ENCODE measurements at places on chromosomes 16 and 17.
A peak's percentile ranks its signal among the peaks of the same experiment; 100 is the strongest.

- DNase-seq: no peak
Observed at GRCh38 chr16:21613361-21613760, 14.0 kb downstream of the METTL9 start.

GRCh38 chr17:48636177-48637018 is 10.2 kb upstream of the HOXB9 start:
- DNase-seq: peak; percentile 34

DNA sequence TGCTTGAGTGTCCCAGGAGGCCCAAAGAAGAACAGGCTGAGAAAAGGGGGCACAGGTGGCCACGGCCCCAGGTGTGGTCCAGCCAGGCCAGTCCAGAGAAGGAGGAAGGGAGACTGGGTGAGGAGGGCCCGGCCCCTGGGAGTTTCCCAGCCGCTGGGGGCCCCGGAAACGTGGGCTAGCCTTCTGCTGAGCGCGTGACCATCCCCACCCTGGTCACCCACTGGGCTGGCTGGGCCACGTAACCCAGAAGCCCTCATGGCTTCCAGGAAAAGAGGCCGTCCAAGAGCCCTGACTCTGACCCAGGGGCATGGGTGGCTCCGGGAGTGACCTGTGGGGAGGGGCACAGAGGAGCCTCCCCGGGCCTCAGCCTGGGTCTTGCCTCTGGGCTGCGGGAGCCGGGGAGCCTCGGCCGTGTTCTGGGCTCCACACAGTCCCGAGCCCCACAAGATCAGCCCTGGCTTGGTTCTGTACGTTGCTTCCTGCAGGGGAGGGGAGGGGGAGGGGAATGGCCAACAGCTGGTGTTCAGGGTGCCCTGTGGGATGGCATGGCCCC is 29.8 kb upstream of the ACSF3 start:
- DNase-seq: no peak

DNA sequence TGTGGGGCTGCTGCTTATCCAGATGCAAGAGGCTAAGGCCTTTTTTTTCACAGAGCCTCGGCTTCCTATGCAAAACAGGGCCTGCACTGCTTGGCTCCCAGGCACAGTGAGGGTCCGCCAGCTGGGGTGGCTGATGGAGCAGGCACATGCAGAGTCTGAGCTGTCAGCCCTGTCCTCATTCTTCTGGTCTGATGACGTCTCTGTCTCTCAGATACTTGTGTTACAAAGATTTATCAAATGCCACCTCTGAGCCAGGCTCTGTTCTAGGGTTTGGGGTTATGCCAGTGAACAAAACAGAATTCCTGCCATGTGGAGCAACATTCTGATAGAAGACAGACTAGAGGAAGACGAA is 4.8 kb downstream of the RNF40 start:
- no peak for DNase-seq

DNA sequence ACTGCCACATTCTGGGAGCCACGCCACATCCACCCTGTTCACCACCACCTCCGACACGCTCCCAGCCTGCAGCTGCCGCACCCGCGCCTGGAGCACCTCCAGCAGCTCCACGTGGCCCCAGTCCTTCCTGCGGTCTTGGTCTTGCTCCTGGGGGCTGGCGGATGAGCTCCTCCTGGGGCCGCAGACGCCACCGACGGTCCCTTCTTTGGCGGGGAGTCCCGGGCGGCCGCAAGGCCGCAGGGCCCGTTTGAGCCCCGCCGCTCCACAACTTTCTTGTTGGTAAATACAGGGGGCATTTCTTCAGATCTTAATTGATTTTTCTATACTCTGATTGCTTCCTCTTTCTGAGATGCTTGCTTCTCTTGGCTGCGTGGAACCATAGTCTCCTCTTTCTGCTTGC is 75.3 kb upstream of the MED13 start:
- DNase-seq: no peak

GRCh38 chr17:65774787-65775186 is 213.3 kb upstream of the AXIN2 start:
- DNase-seq: no peak

DNA sequence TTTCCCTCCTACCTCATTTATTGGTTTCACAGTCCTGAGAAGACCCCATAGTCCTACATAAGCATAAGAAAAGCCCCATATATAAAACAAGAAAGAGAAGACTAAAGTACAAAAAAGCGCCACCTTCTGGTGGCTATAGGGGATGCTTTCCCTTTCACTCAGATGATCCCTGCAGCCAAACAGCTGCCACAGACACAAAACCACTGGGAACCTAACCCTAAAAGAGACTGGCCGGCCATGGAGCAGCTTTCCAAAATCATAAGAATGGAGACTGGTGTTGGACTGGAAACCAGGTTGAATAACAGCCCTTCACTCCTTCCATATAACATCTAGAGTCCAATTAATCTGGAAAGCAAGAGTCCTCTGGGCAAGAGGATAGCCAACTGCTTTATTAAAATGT is 11.4 kb downstream of the DYNC1LI2 start:
- no peak for DNase-seq

DNA sequence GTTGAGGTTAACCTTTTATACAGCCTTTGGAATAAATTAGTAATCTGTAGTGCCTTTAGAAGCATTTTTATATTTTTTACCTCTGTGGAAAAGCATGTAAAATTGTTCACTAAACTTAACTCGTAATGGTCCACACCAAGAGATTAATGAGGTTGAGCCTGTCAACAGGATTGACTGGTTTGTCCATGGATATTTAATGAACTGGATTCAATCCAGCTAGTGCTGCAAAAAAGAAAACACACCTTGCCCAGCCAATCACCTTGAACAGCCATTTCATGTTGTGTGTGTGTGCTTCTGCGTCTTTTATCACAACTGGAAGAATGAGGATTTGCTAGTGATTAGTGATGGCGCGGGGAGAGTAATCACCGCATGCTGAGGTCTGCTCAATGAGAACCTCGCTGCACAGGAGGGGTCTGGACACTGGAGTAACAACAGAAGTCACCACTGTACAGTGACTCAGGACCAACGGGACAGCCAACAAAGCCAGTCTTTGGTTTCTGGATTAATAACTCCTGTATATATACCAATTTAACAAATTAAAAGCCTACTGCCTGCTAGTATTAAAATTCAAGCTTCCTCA is 33.7 kb downstream of the LITAFD start:
- DNase-seq: no peak

DNA sequence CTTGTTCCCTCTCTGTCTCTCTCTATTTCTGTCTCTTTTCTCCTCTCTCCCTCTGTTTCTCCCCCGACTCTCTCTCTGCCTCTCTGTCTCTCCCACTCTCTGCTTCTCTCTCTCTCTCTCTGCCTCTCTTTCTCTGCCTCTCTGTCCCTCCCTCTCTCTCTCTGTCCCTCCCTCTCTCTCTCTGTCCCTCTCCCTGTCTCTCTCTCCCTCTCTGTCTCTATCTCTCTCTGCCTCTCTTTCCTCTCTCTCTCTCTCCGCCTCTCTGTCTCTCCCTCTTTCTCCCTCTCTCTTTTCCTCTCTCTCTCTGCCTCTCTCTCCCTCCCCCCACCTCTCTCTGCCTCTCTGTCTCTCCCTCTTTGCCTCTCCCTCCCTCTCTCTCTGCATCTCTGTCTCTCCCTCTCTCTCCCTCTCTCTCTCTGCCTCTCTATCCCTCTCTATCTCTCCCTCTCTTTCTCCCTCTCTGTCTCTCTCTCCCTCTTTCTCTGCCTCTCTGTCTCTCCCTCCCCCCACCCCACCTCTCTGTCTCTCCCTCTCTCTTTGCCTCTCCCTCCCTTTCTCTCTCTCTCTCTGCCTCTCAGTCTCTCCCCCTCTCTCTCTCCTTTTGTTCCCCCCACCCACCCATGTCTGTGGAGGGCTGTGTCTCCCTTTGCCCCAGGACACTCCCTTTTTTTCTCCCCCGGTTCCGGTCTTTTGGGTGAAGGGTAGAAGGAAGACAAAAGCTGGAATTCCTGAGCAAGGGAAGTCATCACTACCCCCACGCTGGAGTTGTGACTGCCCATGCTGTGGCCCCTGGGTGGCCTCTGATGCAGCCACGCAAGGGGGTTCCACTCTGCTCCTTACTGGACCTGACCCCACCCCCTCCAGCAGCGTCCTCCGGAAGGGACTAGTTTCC is 27.1 kb upstream of the MGAT5B start:
- no peak for DNase-seq

- peak; percentile 61 for DNase-seq
Observed at GRCh38 chr17:77107506-77108433, 33.0 kb upstream of the SEC14L1 start.

GRCh38 chr16:53678155-53678554 is 25.5 kb downstream of the RPGRIP1L start:
- DNase-seq: no peak

- DNase-seq: peak; percentile 67
Observed at GRCh38 chr17:76515274-76515949, 14.2 kb upstream of the RHBDF2 start.

GRCh38 chr16:30368122-30368791 is 2.0 kb downstream of the TBC1D10B start:
- no peak for DNase-seq

DNA sequence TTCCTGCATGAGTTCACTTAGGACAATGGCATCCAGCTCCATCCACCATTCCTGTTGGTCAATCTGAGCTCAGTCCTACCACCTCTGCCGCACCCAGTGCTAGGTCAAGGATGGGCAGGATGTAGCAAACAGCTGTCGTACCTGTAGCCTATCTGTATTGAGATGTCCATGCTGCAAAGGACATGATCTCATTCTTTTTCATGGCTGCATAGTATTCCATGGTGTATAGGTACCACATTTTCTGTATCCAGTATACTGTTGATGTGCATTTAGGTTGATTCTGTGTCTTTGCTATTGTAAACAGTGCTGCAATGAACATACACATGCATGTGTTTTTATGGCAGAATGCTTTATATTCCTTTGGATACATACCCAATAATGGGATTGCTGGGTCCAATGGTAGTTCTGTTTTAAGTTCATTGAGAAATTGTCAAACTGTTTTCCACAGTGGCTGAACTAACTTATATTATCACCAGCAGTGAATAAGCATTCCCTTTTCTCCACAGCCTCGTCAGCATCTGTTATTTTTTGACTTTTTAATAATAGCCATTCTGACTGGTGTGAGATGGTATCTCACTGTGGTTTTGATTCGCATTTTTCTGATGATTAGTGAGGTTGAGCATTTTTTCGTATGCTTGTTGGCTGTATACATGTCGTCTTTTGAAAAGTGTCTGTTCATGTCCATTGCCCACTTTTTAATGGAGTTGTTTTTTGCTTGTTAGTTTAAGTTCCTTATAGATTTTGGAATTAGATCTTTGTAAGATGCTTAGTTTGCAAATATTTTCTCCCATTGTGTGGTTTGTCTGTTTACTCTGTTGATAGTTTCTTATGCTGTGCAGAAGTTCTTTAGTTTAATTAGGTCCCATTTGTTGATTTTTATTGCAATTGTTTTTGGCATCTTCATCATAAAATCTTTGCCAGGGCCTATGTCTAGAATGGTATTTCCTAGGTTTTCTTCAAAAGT is 7.2 kb upstream of the MRTFB start:
- DNase-seq: no peak

- peak; percentile 47 for DNase-seq
Observed at GRCh38 chr16:66947302-66948065, 12.2 kb downstream of the CES2 start.

GRCh38 chr16:56163938-56164337 is 27.4 kb upstream of the GNAO1 start:
- no peak for DNase-seq

DNA sequence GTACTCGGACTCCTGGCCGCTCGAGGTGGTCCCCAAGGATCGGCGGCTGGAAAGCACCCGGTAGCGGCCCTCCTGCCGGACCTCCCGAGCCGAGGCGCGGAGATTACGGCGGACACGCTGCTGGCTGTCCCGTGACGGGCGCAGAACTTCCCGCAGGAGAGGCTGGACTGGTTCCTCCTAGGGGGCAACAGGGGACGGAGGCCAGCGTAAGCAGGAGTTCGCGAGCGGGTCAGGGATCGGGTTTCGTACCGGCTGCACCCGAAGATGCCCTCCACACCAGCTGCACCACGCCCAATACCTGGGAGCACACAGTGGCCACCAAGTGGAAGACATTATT is 341 bp downstream of the SLC7A6OS start:
- DNase-seq: no peak
